ENCODE measurements at places on chromosomes 11 and 22.

- no peak for DNase-seq
These were observed 46.1 kb downstream of the ARFGAP2 start for GRCh38 chr11:47130543-47130942.

GRCh38 chr22:43042101-43042780 is 27.3 kb upstream of the PACSIN2 start:
- no peak for DNase-seq

DNA sequence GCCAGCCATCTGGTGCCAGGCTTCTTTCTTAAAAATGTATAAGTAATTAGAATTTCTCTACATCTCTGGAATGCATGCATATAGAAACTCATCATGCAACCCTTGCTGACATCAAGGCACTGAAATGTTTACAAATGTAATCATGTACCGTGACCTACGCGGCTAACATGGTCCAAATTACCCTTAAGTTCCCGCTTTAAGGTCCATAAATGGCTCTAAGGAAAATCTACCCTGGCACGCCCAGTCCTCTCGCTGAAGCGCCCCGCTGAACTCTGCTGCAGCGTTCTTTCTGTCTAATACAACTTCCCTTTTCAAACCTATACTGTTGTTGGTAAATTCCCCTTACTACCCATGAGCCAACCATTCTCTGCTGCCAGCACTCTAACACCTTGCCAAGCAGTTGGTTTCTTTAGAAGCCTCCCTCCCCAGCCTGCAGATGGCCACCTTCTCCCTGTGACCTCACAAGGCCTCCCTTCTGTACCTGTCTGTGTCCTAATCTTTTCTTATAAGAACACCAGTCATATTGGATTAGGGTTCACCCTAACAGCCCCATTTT is 13.5 kb upstream of the HMOX1 start:
- no peak for DNase-seq

- DNase-seq: no peak
These were observed 27.9 kb downstream of the ADAMTS15 start for GRCh38 chr11:130476200-130476921.

DNA sequence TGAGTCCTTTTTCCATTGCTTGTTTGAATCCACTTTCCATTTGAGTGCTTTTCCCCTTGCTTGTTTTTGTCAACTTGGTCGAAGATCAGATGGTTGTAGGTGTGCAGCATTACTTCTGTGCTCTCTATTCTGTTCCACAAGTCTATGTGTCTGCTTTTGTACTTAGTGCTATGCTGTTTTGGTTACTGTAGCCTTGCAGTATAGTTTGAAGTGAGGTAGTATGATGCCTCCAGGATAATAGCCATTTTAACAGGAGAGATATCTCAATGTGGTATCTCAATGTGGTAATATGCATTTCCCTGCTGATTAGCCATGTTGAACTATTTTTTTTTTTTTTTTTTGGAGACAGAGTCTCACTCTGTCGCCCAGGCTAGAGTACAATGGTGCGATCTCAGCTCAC is 16.7 kb downstream of the ACRV1 start:
- DNase-seq: no peak

DNA sequence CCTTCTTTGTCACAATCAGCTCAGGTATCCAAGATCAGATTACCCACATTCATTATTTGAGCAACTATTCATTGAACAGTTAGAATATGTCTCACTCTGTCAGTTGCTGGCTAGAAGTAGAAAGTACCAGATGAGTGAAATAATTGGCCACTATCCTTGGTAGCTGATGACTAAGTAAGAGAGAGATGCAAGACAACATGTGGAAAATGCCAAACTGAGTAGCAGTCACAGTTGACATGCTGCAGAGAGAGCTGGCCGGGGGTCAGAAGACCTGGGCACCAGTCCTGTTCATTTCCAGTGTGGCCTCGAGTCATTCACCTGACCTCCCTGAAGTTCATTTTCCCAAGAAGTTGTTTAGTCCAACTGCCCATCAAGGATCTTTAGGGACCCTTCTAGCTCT is 22.5 kb upstream of the SMIM35 start:
- no peak for DNase-seq

GRCh38 chr22:44482776-44483175 is 15.3 kb downstream of the RTL6 start:
- DNase-seq: no peak

DNA sequence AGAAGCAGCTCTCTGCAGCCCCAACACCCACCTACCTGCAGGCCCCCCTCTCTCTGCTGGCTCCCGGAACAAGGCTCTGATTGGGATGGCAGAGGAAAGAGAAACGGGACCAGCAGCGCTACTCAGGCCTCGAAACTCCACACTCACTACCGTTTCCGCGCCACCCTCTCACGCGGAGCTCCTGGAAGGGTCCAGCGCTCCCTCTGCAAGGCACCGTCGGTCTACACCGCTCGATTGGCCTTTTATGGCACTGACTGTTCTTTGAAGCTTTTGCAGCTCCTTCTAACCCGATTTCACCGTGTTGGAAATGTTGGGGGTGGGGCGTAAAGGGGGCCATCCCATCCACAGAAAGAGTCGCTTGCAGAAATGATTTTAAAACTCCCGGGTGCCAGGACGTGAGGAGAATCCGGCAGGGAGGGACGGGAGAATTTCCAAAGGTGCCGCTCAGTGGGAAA is 323 bp upstream of the PANX1 start:
- no peak for DNase-seq

DNA sequence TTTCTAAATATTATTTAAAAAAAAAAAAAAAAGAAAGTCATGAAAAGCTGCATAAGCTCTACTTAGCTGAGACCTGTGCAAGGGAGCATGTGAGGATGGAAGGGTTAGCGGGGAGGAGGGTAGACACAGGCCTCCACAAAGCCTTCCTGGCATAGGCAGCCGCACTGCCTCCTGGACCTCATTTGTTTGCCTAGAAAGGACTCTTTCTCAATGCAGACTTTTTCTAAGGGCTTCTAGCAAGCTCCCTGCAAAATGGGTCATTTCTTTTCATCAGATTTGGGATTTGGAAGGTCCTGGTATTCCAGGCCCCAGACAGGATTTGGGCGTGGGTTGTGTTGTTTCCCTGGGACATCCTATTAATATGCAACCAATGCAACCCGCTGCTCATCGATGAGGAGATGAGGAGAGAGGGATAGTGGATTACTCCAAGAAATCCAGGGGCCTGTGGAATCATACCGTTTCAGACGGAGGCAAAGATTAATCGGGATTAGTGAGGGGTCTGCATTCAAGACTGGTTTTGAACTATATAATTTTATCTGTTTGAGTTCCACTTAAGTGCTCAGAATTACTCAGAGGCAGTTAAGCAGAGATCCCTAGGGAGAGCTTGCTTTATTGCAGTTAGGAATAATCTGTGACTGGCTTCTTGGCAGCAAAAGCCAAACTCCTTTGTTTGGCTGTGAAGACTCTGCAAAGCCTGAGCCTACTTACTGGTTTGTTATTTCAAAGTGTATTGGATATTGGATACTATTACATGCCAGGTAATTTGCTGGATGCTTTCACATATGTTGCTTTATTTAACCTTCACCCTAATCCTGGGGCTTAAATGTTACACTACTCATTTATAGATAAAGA is 106.9 kb upstream of the NAV2 start:
- no peak for DNase-seq

DNA sequence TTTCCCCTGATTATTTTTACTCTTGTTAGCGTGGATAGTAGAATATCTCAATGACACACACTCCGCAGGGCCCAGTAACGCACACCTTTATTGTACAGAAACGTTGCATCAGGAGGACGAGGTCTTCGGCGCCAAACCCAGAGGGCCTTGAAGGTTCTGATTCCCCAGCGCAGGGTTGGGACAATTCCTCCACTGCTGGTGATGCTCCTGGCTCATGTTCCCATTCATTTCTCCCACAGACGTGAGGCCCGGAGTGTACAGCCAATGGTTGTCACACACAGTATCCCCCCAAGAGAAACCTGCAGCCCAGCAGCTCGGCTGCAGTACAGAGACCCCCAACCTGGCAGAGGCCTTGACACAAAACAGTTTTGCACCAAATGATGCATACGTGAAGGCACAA is 6.1 kb upstream of the ANO1 start:
- no peak for DNase-seq

GRCh38 chr11:115625502-115625901 is 121.3 kb upstream of the CADM1 start:
- no peak for DNase-seq

GRCh38 chr22:45202333-45203149 is 38.2 kb downstream of the KIAA0930 start:
- no peak for DNase-seq

DNA sequence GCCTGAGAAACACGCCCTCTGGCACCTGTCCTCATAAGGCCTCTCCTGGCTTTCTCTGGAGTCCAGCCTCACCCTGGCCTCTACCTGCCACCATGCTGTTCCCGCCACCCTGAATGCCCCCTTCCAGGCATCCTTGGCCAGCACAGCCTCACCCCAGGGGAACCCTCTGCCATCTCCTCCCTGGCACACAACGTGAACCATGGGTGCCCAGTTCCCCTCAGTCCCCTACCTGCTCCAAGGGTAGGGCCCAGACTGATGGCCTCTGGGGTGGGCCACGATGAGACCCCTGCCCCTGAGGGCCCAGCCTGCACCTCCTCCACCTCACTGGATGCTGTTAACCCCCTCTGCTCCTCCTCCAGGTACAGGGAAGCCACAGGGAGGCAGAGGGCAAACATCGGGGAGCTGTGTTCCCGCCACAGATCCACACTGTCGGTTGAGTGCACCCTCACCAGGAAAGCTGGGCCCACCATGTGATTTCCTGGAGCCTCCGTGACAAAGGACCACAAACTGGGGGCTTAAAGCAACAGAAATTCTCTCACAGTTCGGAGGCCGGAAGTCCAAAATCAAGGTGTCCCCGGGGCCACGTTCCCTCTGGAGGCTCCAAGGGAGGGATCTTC is 169.6 kb downstream of the BRD1 start:
- no peak for DNase-seq

- DNase-seq: no peak
These were observed 75.8 kb downstream of the GAS2 start for GRCh38 chr11:22742157-22742613.

DNA sequence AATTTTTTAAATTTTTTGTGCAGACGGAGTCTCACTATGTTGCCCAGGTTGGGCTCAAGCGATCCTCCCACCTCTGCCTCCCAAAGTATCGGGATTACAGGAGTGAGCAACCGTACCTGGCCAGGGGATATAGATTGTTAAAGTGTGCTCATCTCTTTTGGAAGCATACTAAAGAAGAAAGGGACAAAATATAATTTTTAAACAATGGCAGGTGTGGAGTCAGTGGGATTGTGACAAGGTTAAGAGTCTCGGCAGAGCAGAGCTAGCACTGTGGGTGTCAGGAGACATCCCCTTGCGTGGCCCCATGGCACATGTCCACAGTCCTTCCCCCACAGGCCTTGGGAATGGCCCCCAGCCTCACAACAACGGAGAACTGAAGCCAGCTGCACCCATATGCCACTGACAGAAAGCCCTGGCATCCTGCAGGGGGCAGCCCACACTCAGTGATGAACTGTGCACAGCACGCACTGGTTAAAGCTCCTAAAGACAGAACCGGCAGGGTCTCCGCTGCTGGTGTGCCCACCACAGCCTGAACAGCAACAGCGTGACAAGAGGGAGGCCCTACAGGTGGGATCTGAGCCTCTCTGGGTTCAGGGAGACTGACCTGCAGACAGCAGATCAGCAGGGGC is 29.9 kb downstream of the SERPIND1 start:
- peak; percentile 1 for DNase-seq

GRCh38 chr11:66484806-66485380 is 4.7 kb downstream of the DPP3 start:
- DNase-seq: no peak

DNA sequence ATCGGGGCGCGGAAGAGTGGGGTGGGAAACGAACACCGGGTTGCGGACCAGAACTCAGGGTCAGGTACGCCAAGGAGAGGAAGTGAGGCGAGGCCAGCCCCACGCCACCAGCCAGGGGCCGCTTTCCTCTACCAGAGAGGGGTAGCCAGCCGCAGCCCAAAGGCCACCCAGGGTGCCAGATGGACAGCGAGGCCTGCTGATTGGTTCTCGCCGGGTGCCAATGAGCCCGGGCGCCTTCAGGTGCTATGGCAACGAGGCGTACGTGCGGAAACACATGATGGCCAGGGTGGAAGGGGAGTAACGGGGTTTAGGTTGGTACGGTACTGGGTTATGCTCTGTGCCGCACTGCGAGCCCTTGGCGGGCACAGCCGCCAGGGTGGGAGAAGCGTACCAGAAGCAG is 128.9 kb downstream of the SERGEF start:
- no peak for DNase-seq

GRCh38 chr22:19750507-19751490 is 9.8 kb upstream of the TBX1 start:
- no peak for DNase-seq

GRCh38 chr11:77172666-77172982 is 44.6 kb downstream of the MYO7A start:
- no peak for DNase-seq

DNA sequence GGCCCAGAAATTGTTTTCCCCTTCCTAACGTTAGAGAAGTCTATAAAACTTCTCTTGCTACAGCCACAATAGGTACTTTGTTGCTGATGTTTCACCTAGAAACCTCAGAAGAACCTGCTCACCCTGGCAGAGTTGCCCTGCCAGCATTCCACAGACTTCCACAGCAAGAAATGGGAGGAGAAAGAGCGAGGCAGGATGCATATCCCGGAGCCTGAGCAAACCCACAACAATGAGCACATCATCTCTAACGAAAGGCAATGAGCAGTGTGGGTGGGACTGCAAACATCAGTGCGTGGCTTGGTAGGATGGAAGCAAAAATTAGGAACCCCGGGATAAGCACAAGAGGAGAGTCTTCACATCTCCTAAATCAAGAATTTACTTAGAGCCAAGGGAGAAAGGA is 892.3 kb downstream of the OPCML start:
- no peak for DNase-seq

Data from T follicular helper cell (primary cell).